Renal cortex interstitium (tissue), 15 donors: ENCODE measurements at places on chromosomes 11 and 22. TPM values are rescaled to one million over a fixed set of nuclear protein-coding genes. Genes with fewer than 3 reads are reported as not detected.

DNA sequence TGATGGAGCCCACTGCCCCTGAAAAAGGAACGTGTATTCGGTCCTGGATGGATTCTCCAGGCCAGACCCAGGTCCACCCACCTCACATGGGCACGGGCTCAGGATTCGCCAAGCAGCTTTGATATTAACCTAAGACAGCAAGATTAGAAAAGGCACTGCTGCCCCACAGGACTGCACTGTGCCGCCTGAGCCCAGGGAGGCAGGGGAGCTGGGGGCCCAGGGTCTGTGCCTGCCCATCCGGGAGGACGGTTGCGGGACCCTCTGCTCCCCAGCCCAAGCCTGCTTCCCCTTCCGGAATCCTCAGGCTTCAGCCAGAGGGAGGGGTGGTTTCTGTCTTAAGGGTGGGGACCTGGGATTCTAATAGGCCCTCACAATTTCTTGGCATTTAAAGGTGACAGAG, 13.5 kb upstream of the VSIG10L2 start:
- DNase-seq: no peak

GRCh38 chr11:46669711-46670139, 30.7 kb downstream of the ARHGAP1 start:
- DNase-seq: no peak

GRCh38 chr11:9990221-9990973, 303.6 kb downstream of the SBF2 start:
- no peak for DNase-seq

Gene KCNK7
- polyA plus RNA-seq: 0.33 TPM
